ENCODE measurements at places on chromosomes 1 and 21.

DNA sequence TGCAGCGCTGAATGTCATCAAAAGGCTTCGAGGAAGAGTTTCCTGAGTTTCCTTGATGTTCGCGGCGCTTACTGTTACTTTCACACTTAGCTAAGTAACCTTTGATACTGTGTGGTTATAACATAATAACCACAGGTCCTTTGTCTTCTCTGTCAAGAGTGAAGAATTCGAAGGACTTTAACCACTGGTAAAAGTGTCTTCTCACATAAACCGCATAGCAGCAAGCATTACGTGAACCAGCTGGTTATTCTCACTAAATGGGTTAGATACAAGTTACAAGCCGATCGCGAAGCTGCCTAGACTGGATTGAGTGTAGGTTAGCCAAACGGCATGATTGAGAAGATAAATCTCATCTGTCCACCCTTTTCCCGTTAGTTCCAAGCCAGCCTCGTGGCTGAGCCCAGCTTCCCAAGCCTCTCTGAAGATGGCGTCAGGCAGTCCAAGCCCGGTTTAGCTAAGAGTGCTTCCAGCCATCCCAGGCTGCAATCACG, 18.3 kb upstream of the IFNGR2 start:
- DNase-seq: no peak

GRCh38 chr1:6093611-6094010, 47.9 kb downstream of the KCNAB2 start:
- DNase-seq: no peak

- DNase-seq: no peak
Measured at GRCh38 chr1:211879475-211879874, 48.9 kb upstream of the LPGAT1 start.

- no peak for DNase-seq
Measured at GRCh38 chr1:27380224-27380623, 2.9 kb downstream of the CD164L2 start.

DNA sequence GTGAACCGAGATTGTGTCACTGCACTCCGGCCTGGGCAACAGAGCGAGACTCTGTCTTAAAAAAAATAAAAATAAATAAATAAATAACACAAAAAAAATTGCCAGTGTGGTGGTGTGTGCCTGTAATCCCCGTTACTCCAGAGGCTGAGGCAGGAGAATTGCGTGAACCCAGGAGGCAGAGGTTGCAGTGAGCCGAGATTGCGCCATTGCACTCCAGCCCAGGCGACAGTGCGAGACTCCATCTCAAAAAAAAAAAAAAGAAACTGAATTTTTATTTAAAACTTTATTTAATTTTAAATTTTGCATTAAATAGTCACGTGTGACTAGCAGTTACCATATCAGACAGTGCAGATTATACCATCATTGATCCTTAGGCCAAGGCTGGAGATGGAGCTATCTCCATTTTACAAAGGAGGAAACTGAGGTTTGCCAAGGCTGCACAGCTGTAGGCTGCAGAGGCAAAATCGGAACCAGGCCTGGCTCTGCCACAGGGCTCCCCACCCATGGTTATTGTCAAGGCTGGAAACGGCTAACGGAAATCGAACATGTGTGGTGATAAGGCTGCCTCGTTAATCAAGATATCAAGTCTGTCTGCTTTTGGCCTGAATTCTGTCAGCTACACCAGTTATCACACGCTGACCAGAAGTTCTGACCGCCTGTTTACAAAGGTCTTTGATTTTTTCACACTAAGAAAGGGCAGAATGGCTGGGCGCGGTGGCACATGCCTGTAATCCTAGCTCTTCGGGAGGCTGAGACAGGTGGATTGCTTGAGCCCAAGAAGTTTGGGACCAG, 20.5 kb downstream of the HSPG2 start:
- DNase-seq: no peak

DNA sequence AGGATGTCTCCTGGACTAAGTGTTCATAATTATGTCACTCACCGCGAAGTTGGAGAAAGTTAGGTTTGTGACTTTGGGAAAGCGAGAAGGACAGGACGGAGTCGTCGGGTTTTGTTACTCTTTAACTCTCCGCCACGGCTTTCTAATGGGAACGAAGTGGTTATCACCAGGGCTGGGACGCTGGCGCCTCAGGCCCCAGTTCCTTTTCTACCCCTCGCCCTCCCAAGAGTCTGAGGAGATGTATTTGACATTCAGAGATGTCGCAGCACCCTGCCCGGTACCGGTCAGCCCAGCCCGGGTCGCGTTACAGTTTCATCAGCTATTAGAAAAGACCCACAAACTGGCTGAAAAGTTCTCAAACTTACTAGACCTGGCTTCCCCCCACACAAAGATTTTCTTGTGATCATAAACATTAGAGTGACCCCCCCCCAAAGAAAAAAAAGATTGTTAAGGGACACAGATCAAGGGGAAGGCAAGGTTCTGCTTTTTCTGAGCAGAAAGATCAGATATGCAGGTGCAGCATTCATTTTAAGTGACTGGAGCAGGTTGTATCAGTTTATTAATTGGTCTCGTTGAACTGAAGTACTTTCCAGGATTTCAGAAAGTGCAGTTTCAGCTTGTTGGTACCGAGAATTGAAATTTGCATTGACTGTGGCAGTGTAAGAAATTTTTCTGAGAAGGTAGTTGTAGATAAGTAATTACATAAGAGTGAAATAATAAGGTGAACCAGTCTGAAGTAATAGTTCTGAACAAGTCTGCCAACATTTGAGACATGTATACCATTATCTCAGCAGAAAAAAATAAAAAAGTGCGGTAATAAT, 859 bp upstream of the ZBTB18 start:
- no peak for DNase-seq

DNA sequence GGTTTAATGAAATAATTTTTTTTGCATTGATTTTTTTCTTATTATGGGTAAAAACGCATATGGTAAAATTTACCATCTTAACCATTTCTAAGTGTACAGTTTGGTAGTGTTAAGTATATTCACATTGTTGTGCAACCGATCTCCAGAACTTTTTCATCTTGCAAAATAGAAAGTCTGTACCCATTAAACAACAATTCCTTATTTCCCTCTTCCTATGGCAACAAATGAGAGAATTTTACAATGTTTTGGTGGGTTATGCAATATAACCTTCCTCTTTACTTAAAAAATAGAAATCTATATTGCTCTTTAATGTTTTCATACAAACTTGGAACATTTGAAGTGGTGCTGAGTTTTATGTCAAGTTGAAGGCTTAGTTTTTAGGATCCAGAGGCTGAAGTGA, 26.6 kb downstream of the MAP3K7CL start:
- DNase-seq: no peak

Data from DMS79 (cell line).